Activated B cell treated with CpG ODN at 0.5 μM for 24 hours (primary cell): ENCODE measurements at places on chromosomes 4 and X. TPM values are rescaled to one million over a fixed set of nuclear protein-coding genes. Genes with fewer than 3 reads are reported as not detected.

ETDB gene
- not detected in 2 replicates for total RNA-seq

RAB9B gene
- 0.39 and 0.51 TPM in 2 replicates for total RNA-seq

MAGEA2B gene
- not detected in 2 replicates for total RNA-seq

F8A3 gene
- 9.4 and 11.6 TPM in 2 replicates for total RNA-seq

MAP7D3 gene
- total RNA-seq, result 11.2 and 12.2 TPM in 2 replicates

DNA sequence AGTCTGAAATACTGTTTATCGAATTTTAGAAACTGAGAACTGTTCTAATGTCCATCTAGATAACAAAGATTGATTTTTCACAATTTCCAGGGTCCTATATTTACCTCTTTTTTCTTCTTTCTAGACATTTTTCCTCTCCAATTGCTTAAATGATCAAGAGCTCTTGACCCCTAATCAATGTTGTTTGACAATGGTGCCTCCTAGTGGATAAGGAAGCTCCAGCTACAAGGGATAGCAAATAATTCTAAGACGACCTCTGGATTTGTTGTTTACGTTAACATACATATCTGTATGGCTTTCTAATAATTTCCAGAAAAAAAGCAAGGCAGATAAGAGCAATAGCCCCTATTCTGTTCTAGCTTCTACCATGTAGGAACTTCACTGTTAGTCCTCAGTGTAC is 35.8 kb downstream of the GPR82 start:
- no peak for DNase-seq

DNA sequence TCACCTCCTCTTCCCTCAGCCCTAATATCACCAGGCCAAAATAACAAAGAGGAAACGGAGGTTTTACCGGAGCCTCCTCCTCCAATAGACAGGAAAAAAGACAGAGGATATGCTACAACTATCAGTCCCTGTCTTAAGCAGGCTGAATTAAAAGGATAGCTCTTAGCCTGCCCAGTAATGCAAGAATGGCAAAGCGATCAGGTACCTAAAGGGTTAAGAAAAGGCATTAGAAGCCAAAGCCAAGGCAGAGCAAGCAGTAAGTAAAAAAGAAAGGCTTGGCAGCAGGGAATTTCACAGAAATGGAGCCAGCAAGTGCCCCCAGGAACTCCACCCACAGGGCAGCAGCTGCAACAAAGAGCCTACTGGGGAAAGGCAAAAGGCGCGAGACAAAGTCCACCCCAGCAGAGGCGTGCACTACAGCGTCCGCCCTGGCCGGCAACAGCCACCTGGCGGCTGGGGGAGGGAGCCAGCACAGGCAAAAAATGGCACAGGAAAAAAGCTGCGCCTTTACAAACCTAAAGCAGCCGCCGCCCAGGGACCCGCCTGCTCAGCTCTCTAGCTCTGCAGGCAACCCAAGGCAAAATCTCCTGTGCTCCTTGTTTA is 220.6 kb upstream of the ZC4H2 start:
- DNase-seq, result no peak

GRCh38 chr4:87017580-87018342 is 83.0 kb downstream of the AFF1 start:
- DNase-seq, result no peak

- DNase-seq, result no peak
Observed at GRCh38 chr4:99024481-99025275, 29.2 kb downstream of the METAP1 start.

DNA sequence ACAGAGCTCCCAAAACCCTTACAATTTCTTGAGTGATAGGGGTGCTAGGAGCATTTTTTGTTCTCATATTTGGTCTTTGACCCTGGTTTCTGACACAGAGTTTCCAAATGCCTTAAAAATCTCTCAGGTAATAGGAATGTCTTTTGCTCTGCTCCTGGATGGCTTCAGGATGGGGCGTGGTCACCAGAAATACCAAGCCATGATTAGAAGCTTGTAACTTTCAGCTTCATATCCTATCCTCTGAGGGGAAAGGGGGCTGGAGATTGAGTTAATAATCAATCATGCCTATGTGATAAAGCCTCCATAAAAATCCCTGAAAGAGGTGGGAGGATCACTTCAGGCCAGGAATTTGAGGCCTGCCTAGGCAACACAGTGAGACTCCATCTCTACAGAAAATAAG is 34.6 kb upstream of the IL9R start:
- no peak for DNase-seq

DNA sequence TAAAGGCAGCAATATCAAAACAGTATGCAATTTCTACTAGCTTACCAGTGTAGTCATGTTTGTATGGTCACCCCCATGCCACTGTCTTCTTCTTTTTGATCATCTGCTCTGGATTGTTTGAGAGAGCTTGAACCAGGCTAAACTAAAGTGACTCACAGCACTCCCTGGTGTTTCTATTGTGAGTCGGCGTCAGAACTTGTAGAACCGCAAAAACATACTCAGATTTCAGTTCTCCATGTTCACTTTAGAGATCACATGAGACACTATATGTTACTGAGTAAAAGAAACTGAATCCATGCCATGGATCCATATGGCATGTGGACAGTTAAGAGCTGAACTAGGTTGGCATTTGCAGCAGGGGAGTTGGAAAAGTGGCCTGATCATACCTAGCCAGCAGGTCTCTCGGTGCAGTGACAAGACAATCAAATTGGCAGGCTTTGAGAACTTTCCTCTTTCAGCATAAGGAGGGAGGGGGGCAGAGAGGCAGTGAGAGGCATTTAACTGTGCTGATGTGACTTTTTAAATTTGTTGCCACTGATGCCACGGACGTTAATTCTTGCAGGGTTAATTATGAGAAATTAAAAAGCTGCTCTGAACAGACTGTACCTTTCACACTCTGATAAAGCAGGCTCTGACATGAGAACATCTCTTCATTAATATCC is 88.4 kb downstream of the AFF2 start:
- DNase-seq, result no peak

- no peak for DNase-seq
Observed at GRCh38 chr4:100284129-100284880, 94.0 kb upstream of the DDIT4L start.

- DNase-seq, result no peak
Observed at GRCh38 chr4:121353213-121353612, 27.6 kb downstream of the QRFPR start.

GRCh38 chr4:148073349-148073748 is 341.5 kb downstream of the ARHGAP10 start:
- no peak for DNase-seq

- no peak for DNase-seq
Observed at GRCh38 chr4:94472056-94472826, 20.5 kb downstream of the PDLIM5 start.

DNA sequence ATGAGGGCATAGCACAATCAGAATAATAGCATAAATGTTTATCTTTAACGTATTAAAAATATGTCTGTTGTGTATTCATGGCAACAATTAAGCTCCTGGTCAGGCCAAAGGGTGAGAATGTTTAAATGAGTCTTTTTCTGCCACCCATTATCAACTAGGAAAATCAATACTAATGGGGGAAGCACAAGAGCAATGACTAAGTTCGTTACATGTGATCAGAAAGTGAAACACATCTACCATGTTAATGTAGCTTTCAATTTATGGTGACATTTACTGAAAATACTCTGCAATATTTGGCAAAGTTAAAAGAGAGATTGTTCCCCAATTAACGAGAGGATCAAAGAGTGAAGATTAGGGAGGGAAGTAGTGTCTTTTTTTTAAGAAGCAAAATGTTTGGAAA is 143.7 kb downstream of the NAA11 start:
- DNase-seq, result no peak
